ENCODE measurements at places on chromosomes 3 and 15.
A peak's percentile ranks its signal among the peaks of the same experiment; 100 is the strongest.

- no peak for DNase-seq
These were observed 250.5 kb downstream of the SHQ1 start for GRCh38 chr3:72597756-72598195.

DNA sequence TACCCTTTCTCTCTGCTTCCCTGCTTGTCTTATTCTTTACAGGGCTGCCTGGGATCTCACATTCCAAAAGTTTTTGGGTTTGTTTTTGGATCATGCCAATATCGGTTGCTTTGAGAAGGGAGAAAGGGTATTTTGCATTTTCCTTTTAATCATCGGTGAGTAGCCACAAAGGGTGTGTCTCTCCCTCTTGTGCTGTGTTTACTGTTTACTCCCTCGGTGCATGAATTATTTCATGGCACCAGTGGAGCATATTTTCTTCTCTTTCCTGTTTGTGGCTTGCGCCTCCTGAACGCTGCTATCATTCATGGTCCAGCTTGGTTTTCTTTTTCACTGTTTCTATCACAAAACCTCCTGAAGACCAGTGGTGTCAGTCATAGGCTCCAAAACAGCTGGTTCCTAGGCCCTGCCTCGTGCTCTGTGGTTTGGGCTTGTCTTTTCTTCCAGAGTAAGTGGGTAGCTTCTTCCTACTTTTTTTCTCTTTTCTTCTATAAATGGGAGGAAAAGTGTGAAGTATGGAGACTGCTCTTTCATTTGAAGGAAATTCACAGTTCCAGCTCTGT, 54.9 kb downstream of the IGF1R start:
- no peak for DNase-seq

- no peak for DNase-seq
These were observed 2.0 kb upstream of the TRIM59 start for GRCh38 chr3:160451602-160452001.

DNA sequence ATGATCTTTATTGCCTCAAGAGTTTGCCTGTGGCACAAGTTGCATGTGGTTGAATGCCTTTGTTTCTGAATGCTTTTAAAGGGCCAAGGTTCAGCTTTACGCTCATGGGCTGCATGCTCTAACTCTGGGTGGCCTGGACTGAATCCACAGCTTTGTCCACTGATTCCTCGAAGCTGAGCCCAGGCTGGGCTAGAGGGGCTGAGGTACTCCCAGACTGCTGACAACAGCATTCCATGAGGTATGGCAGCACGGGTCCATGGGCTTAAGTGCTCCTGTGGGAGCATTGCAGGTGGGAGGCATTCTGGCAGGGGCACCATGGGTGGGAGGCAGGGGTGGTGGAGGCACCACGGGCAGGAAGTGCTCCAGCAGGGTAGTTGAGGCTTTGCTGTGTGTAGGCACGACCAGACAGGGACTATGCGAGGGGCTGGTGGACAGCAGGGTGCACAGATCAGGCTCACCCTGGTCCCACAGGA, 61.6 kb downstream of the GLCE start:
- no peak for DNase-seq

- no peak for DNase-seq
These were observed 188.5 kb downstream of the ZNF621 start for GRCh38 chr3:40713306-40713705.

DNA sequence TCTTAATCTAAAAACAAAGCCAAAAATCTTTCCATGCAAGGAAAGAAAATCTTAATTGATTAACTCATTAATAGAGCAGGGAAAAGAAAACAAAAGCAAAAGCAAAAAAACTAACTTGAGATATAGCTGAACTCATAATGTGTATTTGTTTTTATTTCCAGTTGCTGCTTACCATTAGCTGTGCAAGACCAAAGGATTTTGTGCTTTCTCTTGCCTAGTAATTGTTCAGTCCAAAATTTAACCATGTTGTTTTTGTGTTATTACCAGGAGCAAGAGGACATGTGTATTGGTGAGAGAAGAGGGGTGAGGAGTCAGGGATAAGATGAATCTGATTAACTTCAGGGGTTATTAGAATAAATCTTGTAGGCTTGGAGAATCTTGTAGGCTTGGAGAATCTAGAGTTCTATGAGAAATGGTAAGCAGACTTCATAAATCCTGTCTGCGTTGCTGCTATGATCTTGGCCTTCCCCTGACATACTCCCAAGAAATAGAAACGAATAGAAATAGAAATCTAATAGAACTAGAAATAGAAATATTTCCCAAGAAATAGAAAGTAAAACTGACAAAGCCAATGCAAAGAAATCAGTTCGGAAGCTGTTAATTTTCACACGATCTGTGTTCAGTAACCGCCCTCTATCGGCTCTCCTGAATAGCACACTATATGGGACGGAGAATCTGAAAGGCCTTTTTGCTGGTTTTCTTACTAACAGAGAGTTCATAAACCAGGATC, 72.6 kb upstream of the TNFSF10 start:
- no peak for DNase-seq

DNA sequence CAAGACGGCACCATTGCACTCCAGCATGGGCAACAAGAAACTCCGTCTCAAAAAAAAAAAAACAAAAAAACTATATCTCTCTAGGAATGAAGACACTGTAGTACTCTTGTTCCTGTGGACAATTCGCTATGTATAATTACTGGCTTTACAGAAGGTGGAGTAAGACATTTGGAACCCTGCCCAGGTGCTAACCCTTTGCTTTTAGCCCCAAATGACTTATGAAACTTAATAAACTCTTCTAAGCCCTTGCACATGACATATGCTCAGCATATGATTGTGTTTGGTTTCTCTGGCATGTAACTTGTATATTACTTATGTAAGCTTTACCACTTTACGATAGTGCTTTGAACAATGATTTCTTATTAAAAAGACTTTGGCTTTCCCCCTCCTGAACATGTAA, 27.3 kb upstream of the PRTG start:
- DNase-seq, result no peak

- no peak for DNase-seq
These were observed 954.6 kb downstream of the EPHA3 start for GRCh38 chr3:90062016-90062415.

DNA sequence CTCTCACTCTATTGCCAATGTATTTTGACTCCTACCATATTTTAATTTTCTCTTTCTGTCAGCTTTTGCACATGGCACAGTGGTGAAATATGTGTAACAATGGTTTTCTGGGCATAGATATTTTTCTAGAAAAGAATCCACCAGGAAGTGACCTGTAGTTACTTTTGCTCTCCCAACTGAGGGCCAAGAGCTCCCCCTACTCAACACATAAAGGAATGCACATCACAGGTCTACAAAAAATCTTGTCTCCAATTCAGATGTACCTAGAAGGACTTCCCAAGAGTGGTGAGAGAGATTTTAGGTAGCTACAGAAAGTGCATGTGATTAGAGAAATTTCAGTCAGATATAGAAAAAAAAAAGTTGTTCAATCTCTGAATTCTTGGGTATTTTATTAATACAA, 15.6 kb downstream of the CPA3 start:
- DNase-seq, result no peak

GRCh38 chr15:83581381-83581780, 72.5 kb upstream of the ADAMTSL3 start:
- no peak for DNase-seq

DNA sequence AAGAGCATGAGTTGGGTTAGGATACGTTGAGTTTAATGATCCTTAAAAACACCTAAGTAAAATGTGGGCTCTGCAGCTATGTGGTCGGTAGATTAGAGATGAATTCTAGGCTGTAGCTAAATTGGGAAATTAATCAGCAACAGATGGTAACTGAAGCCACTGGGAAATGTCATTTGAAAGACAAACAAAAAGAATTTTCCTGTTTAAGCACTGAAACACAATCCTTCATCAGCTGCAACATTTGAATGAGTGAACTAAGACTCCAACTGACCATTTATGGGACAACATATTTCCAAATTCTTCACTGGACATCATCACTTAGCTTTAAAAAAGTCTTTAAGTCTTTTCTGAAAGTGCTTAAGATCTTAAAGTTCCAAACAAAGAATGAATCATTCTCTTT, 226.9 kb downstream of the ZNF385D start:
- DNase-seq, result no peak

- no peak for DNase-seq
These were observed 193.0 kb downstream of the RORA start for GRCh38 chr15:61036136-61036535.

GRCh38 chr15:65032801-65033537, 3.5 kb upstream of the MTFMT start:
- DNase-seq, result peak; percentile 26

DNA sequence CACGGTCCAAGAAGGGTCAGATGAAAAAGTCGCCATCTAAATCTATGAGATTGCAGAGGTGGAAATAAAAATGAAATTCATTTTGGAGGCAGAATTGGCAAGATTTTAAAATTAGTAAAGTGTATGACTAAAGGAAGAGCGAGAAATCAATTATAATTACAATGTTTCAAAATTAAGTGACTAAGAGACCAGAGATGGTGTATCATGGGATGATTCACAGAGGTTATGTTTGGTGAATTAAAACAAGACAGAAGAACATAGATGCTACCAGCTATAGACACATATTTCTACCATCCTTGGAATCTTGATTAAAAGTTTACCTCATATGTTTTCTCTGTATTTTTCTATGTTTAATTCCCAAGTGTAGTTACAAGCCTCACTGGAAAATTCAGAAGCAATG, 308.9 kb upstream of the DNAJC19 start:
- no peak for DNase-seq

- no peak for DNase-seq
These were observed 3.9 kb downstream of the NSUN3 start for GRCh38 chr3:94066506-94067500.

GRCh38 chr3:131224886-131225550, 156.6 kb upstream of the NUDT16 start:
- DNase-seq, result no peak

All from stimulated activated CD4-positive, alpha-beta T cell treated with anti-CD3 and anti-CD28 coated beads, Interleukin-12 subunit alpha, Interleukin-12 subunit beta, amount 100 ng/mL, for 48 hours (primary cell).